BJ (cell line): ENCODE measurements at places on chromosomes 7 and 10.

GRCh38 chr7:34787586-34787985, 129.6 kb downstream of the NPSR1 start:
- no peak for DNase-seq

DNA sequence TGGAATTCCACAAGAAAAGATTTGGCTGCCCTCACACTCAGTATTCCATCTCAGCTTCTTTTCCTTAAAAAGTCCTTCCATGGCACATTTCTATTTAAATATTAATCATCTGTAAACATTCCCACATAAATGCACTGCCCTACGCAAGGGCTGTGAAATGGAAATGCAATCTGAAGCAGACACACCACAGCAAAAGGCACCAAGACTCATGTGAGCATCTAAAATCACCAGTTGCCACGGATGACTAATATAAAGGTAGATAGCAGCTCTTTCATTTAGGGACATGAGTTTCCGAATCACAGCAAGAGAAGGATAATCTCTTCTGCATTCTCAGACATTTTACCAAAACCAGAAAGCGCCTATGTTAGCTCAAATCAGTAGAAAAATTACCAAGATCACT, 31.6 kb downstream of the COA1 start:
- no peak for DNase-seq

DNA sequence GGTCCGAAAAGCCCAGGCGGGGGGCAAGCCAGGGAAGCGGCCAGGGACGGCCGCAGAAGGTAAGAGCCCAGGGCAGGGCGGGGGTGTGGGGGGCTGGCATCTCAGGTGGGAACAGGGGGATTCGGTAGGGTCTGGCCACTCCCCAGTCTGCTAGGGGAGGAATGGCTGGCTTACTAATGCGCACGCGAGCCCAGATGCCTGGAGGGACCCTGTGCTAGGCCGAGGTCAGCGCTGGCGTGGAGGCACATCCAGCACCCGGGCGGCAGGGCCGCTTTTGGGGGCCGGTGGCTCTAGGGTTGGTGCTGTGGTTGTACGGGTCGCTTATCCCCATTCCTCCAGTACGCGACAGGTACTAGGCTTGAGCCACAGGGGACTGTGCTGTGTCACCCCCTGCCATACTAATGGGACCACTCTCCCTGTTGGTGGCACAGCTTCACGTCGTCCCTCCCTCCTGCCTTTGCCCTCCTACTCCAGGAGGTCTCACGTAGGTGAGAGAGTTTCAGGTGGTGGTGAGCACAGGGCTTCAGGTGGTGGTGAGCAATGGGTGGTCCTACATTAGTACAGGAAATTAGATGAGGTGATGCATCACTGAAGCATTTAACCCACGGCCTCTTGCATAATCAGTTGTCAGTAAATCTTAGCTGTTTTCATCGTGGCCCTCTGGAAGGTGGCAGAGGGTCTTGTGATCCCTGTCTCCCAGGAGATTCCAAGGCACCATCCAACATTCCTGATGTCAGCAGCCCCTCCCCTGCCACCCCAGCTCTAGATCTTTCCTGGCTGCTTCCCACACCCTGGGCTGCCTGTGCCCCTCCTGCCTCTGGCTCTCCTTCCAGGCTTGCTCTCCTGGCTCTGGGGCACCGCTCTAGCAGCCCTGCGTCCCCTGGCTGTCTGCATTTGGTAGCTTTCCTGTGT, 971 bp downstream of the AEBP1 start:
- DNase-seq = peak; percentile 43

DNA sequence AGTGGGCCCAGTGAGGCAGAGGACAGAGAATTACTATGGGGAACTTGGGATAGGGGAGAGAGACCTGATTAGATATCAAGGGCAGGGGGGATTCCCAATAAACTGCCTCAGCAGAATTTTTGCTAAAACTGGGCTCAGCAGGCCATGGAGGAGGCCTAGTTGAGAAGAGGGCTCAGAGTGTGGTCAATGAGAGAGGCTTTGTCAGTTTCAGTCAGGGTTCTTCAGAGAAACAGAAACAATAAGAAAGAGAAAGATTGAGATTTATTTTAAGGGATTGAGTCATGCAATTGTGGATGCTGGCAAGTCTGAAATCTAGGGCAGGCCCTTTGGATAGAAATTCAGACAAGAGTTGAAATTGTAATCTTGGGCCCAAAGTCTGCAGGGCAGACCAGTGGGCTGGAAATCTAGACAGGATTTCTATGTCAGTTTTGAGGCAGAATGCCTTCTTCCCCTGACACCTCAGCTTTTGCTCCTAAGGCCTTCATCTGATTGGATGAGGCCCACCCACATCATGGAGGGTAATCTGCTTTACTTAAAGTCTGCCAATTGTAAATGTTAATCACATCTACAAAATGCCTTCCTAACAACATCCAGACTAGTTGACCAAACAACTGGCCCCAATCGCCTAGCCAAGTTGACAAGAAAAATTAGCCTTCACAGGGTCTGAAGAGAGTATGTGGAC, 33.5 kb upstream of the CCSER2 start:
- no peak for DNase-seq

DNA sequence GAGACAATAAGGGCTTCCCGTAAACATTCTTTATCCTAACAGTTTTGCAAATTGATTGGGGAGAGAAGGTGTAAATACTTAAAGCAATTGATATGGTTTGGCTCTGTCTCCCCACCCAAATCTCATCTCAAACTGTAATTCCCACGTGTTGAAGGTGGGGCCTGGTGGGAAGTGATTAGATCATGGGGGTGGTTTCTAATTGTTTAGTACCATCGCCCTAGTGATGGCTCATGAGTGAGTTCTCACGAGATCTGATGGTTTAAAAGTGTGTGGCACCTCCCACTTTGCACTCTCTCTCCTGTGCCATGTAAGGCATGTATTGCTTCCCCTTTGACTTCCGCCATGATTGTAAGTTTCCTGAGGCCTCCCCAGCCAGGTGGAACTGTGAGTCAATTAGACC, 22.1 kb upstream of the CAPZA2 start:
- no peak for DNase-seq

DNA sequence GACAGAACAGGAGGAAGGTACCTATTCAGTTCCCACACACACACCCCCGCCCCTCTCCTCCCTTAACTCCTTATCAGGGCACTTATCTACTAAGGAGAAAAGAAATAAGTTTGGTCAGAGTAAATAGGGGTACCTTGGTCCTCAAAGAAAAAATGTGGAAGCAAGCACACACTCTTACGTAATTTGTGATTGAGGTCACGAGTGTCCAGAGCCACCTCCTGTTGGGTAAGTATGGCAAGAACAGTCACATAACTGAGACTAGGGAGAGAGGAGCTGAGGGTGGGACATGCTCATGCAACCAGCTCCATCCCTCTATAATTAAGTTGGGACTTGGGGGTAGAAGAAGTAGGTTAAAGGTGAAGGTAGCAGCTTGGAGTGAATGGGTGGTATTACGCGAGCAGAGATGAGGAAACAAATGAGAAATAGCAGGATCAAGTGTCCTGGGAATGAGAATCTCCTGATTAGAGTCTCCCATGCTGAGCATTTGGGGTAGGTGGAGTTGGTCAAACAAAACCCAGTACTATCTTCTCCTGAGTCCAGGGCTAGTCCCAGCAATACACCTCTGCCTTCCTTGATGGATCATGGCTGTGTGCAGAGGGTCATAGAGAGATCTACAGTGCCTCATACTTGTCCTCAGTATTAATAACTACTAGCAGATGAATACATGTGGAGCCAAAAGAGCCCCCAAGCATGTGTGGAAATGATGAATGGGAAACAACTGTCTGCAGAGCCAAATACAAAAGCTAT, 77.1 kb downstream of the GSAP start:
- no peak for DNase-seq

GRCh38 chr7:157684157-157684908, 347.5 kb downstream of the DNAJB6 start:
- DNase-seq = no peak

- DNase-seq = peak; percentile 41
These were observed 27.2 kb downstream of the GTF2IRD1 start for GRCh38 chr7:74480861-74481417.

GRCh38 chr10:21138769-21139340, 241.7 kb upstream of the NEBL start:
- no peak for DNase-seq

GRCh38 chr10:44879531-44879899, 31.6 kb upstream of the TMEM72 start:
- DNase-seq = no peak

DNA sequence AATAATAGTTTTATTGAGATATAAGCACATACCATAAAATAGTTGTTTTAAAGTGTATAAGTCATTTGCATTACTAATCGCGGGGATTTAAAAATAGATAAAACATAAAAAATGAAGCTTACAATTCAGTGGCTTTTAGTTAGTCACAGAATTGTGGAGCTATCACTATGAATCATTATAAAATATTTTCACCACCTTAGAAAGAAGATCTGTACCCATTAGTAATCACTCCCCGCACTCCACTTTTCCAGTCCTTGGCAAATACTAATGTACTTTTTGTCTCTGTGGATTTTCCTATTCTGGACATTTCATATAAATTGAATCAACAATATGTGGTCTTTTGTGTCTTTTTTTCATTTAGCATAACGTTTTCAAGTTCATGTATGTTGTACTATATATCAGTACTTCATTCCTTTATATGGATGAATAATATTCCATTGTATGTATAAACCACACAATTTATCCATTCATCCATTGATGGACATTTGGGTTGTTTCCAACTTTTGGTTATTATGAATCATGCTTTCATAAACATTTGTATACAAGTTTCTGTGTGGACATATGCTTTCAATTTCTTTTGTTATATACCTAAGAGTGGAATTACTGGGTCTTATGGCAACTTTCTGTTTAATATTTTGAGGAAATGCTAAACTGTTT, 162.5 kb downstream of the MAGI2 start:
- DNase-seq = no peak

DNA sequence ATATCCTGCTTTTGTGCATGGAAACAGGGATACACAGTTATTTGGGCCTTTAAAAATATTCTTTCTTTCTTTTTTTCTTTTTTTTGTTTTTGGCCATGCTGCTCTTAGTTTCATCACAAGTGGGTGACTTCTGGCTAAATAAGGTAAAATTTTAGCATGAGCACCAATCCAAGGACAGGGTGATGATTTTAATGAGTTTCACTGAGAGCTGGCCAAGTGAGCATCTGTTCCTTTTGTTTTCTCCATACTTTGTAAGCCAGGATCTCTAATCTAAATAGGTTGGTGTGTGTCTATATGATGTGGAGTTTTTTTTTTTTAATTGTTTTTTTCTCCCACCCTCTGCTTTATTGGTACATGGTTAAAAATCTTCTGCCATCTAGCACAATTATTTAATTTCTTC, 106.8 kb downstream of the POLL start:
- no peak for DNase-seq

GRCh38 chr10:22518167-22518724, 172.9 kb downstream of the SPAG6 start:
- no peak for DNase-seq

GRCh38 chr10:103799341-103799740, 56.0 kb downstream of the SH3PXD2A start:
- DNase-seq = no peak

GRCh38 chr10:6815346-6815745, 235.3 kb upstream of the PRKCQ start:
- no peak for DNase-seq

DNA sequence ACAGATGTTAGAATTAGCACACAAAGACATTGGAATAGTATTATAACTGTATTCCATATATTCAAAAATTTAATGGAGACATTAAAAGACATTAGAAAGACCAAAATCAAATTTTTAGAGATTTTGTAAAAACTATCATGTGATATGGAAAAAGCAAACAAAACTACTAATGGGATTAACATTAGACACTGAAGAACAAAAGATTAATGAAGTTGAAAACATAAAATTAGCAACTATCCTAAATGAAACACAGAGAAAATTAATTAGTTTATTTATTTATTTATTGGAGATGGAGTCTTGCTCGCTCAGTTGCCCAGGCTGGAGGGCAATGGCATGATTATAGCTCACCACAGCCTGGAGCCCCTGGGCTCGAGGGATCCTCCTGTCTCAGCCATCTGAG, 158.8 kb downstream of the DOCK4 start:
- no peak for DNase-seq

DNA sequence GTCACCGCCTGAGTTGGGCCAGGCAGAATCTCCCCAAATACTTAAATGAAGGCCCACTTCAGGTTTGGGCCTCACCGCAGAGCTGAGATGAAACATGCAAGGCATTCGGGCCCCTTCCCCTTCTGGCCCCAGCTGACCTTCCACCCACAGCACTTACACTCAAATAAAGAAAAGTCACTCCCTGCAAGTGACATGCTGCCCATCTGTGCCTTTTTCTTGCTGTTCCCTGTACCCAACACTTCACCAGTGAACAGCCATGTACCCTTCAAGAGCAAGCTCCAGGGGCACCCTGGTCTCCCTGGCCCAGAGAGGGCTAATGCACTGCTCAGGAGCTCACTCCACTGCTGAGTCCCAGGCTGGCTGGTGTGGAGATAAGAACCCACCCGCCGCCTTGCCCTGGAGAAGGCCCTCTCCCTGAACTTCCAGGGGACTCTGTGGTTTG, 40.7 kb downstream of the ZCCHC24 start:
- DNase-seq = no peak

DNA sequence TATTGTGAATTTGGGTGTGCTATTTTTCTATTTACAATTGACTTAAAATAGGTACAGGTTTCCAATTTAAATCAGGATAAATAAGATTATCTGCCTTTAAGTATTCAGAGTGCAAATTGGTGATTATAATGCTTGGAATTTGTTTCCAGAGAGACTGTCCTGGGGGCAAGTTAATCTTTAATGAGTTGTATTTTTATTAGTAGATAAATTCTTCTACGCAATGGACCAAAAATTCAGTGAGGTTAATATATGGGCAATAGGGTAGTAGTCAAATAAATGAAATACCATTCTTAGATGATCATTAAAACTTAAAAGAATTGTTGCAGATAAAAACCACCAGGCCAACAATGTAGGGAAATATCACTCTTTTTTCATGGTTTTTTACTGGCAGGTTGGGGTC, 3.4 kb downstream of the BICC1 start:
- DNase-seq = no peak

GRCh38 chr7:152989889-152990380, 230.4 kb downstream of the ACTR3B start:
- no peak for DNase-seq

- no peak for DNase-seq
These were observed 651 bp downstream of the MYO3A start for GRCh38 chr10:25934621-25935139.

DNA sequence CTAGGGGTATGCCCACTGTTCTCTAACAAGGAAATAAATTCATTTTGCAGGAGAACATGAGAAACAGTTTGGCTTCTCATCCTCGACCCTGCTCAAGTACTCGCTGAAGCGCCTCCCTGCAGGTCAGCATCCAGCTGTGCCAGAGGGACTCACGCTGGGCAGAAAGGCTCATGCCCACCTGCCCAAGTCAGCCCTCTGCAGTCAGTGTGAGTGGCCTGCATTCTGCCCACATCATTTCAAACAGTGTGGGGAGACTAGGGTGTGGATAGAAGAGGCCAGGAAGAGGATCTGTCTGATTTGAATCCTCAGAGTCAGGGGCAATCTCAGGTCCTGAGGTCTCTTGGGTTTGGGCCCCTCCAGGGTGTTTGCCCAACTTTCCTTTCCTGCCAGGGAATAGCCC, 297.8 kb downstream of the ELMO1 start:
- DNase-seq = no peak

GRCh38 chr10:48608279-48608681, 3.4 kb upstream of the ARHGAP22 start:
- no peak for DNase-seq
